G401 (cell line): ENCODE measurements at places on chromosomes 16 and 17. TPM values are rescaled to one million over a fixed set of nuclear protein-coding genes. Genes with fewer than 3 reads are reported as not detected.
A peak's percentile ranks its signal among the peaks of the same experiment; 100 is the strongest.

Gene KRT12
- total RNA-seq = not detected in 2 replicates

DNA sequence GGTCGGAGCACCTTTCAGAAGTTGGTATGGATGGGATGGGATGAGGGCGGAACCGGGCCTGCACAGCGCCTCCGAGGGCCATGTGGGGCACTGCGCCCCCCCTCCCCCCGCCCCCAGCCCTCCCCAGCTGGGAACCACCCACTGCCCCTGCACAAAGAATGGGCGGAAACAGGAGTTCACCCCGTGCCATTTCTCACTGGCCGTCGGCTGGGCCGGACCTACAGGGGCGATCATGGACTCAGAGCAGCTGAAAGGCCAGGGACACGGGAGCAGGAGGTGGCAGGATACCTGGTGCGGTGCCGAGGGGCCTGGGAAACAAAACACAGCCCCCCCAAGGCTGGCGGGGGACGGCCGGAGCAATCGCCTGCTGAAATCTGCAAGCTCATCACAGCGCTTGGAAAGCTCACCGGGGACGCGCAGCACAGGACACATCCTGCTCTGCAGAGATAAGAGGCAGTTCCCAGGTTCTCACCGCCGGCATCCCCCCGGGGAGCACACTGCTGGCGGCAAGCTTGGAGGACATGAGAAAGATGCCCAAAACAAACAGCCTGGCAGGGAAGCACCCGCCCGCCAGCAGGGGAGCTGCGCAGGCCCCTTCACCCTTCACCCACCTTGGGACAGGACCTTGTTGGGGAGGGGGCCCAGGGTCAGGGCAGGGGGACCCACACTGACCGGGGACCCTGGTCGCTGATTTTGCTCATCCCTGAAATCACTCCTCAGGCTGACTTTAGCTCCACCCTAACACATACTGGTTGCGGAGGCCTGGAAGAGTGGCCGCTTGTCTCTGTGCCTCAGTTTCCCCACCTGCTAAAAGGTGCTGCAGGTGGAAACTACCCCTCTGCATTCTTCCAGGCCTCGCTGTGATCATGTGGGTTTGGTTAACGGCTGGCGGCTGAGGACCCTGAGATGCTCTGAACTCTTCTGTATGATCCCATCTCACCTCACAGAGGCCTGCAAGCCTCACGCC lies 263.9 kb downstream of the C16orf95 start:
- no peak for DNase-seq

Gene KRT17
- total RNA-seq = not detected in 2 replicates

DNA sequence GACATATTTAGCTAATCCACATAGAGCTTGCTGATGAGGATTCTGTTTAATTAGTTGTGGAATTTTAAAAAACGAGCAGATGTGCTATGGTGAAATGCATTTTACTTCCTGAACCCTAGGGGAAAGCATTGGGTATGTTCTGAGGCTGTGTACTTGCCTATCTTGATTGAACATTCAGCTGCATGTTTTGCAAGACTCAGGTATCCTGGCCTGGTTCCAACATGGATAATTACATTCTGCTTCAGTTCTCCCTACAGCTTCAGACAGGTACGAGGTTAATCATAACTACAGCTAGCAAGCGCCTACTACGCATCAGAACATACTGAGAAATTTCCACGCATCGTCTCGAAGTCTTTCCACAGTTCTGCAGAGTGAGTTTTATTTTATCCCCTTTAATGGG lies 77.0 kb downstream of the HS3ST2 start:
- no peak for DNase-seq

Gene CHST5
- 0.12 TPM in 1 of 2 replicates, not detected in the other for total RNA-seq

DNA sequence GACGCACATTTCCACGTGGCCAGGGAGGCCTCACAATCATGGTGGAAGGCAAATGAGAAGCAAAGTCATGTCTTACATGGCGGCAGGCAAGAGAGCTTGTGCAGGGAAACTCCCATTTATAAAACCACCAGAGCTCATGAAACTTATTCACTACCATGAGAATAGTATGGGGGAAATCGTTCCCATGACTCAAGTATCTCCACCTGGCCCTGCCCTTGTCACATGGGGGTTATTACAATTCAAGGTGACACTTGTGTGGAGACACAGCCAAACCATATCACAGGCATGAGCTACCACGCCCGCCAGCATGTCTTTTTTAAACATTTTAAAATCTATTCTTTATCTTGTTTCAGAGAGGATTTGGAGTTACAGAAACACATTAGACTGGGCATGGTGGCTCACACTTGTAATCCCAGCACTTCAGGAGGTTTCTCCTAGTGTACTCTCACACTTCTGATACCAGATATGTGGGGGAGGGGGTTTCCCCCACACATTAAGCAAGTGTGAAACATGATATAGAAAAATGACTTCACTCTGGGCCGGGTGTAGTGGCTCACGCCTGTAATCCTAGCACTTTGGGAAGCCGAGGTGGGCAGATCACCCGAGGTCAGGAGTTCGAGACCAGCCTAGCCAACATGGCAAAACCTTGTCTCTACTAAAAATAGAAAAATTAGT lies 5.6 kb upstream of the ATMIN start:
- no peak for DNase-seq

GRCh38 chr17:10073941-10074340 lies 124.5 kb downstream of the GAS7 start:
- no peak for DNase-seq

- DNase-seq = no peak
Measured at GRCh38 chr17:55223524-55223923, 41.2 kb upstream of the HLF start.

GRCh38 chr17:47276444-47276843 lies 22.8 kb downstream of the ITGB3 start:
- no peak for DNase-seq

GRCh38 chr17:74971842-74972106 lies 785 bp downstream of the HID1 start:
- no peak for DNase-seq

Gene NUTF2
- total RNA-seq = 419 and 444 TPM in 2 replicates

- DNase-seq = no peak
Measured at GRCh38 chr16:86306811-86307513, 203.4 kb upstream of the FOXF1 start.

- no peak for DNase-seq
Measured at GRCh38 chr16:88451586-88452481, 1.2 kb upstream of the ZFPM1 start.

DNA sequence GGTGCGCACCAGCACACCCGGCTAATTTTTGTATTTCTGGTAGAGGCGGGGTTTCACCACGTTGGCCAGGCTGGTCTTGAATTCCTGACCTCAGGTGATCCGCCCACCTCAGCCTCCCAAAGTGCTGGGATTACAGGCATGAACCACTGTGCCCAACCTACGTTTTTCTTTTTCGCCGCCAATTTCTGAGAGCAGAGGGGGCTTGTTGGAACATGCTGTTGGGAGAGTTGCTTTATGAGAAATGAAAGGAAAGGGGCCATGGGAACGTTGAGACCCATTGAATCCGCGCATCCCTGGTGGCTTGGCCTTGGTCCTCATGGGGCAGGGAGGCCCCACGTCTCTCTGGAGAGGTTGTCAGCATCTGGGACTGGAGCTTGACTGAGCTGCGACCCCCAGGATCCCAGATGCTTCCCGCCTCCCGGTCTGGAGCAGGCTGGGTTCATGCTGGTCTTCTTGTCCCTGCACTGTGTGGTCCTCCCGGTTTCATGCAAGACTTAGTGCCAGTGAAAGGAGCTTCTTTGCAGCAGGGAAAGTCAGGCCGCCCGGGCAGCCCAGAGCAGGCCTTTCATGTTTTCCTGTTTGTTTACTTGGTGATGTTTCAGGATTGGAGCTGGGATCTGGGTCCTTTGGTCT lies 22.8 kb downstream of the CRISPLD2 start:
- DNase-seq = no peak

- DNase-seq = no peak
Measured at GRCh38 chr17:4863321-4863720, 30.2 kb downstream of the MINK1 start.

Gene PRSS33
- 0.07 and 10.6 TPM in 2 replicates for total RNA-seq

Gene KRTAP9-4
- not detected in 2 replicates for total RNA-seq

DNA sequence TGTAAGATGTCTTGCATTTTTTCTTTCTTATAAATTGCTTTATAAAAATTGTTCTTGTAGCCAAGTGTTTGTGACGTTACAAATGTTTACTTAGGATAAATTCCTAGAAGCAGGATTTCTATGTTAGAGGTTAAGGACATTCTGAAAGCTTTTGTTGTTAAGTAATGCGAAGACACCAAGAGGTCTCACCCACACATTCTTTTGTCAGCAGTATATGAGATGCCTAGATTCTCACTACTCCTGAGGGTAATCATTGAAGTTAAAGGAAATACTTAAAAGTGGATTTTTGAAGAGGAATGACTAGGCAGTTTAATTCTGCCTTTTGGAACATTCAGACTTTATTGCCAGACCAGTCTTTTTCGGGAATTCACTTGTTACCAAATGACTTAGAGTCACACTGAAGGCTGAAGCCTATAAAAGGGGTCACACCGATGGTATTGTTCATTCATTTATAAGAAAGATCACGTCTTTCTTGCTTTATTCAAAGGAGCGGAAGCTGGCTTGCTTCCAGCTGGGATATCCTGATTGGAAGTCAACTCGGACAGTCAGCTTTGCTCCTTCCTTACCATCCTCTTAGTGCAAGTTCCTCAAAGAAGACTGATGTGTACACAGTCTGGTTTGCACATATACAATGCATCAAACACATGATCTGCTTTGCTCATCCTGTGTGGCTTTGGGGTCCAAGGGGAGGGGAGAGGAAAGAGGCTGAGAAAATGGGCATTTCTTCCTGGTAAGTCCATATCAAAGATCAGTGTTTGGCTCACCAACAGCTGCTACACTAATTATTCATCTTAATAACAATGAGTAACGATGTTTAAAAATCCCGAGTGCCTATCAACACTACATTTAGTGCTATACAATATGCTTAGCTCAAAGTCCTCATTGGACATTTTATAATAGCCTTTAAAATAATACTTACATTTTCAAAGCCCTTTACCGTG lies 160.0 kb downstream of the MAP2K6 start:
- peak; percentile 70 for DNase-seq

DNA sequence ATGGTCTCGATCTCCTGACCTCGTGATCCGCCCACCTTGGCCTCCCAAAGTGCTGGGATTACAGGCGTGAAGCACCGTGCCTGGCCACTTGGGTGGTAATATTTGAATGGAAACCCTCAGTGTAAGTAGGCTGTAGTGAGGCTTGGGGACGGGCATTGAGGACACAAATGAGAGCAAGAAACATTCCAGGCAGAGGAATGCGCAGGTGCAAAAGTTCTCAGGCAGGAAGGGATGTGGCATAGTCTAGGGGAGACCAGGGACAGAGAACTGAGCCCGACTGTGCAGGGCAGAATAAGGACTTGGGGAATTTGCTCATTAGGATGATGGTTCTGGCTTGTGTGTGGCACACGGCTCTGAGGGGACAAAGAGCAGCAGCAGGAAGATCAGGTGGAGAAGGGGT lies 54.8 kb downstream of the GRB2 start:
- no peak for DNase-seq

Gene SARM1
- total RNA-seq = 18.6 and 20.4 TPM in 2 replicates

DNA sequence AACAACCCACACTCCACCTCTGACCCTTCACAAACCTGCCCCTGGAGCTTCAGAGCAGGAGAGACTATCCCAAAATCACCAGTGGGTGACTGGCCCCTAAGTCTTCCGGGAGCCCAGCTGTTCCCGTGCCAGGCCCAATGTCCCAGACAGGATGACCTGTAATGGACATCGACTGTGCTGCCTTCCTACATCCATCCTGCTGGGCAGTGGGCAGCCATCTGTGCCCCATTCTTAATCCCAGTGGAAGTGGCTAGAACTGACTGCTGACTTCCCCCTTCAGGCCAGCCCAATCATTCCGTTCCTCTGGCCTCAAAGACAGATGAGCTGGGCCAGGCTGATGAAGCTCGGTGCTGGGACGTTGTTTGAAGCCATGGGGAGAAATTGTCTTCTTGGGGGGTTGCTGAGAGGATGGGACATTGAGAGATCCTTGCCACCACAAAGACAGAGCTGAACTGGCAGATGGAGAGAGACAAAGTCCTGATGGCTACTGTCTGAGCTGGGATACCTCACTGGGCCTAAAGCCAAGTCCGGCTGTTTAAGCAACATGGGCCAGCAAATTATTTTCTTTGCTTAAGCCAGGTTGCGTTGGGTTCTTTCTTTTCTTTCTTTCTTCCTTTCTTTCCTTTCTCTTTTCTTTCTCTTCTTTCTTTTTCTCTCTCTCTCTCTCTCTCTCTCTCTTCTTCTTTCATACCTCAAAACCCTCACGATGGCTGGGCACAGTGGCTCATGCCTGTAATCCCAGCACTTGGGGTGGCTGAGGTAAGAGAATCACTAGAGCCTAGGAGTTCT lies 17.9 kb upstream of the ALOX15B start:
- DNase-seq = peak; percentile 64

- DNase-seq = no peak
Measured at GRCh38 chr17:79650861-79651260, 40.0 kb upstream of the RBFOX3 start.

Gene PIK3R5
- 0.07 TPM in 1 of 2 replicates, not detected in the other for total RNA-seq

Gene WNK4
- total RNA-seq = not detected in 2 replicates

Gene CD68
- 119 and 129 TPM in 2 replicates for total RNA-seq

Gene CNTNAP1
- total RNA-seq = 11.4 and 13.3 TPM in 2 replicates

Gene OR1A1
- total RNA-seq = not detected in 2 replicates
